ENCODE measurements at places on chromosomes 13 and 19. TPM values are rescaled to one million over a fixed set of nuclear protein-coding genes. Genes with fewer than 3 reads are reported as not detected.

The CARS2 gene
- total RNA-seq = 32.3 TPM

The CCDC70 gene
- total RNA-seq = not detected

The PSMD8 gene
- total RNA-seq = 134 TPM

The CGB5 gene
- not detected for total RNA-seq

The CLDND2 gene
- total RNA-seq = not detected

- peaks cover 13% of the 10 kb centered on the region for H3K27me3 ChIP-seq
- DNase-seq = no peak
- H3K4me3 ChIP-seq = no peak overlapping the region
- peaks cover 9% of the 10 kb centered on the region for H3K4me1 ChIP-seq
Observed at GRCh38 chr13:110312339-110313031, 5.4 kb downstream of the COL4A2 start.

DNA sequence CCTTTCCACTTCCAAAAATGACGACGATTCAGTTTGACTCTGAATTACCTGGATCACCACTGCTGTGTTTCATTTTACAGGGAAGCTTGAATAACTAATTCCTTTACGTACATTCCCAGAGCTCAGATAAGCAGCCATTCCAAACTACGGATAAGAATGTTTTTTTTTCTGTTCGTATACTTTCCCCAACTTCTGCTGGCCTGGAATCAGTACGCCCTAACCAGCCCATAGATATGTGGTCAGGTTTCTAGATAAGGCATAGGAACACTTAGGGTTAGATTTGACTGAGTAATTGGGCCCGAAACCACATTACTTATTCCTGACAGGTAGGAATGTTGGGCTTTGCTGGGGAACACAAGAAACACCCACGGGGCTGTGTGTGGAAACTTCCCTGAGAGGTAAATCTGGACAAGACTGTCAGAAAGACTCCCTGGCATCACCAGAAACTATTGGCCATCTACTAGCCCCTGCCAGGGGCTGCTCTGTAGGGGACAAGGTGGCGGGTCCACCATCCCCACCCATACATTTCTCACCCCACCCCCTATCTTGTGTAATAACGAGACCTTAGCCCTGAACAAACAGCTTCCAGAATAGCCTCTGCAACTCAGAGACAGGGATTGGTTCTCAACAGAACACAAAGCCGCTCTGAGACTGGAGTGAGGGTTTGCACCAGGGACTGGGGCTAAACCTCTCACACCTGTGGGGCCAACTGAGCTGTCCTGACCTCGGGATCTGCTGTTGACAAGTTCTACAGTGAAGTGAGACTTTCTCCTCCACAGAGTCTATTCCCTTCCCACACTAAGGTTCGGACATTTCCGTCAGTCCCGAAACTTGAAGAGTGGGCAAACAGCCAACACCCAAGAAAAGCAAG, 15.6 kb downstream of the RHPN2 start:
- DNase-seq = no peak
- H3K36me3 ChIP-seq = no peaks in the 10 kb centered on the region
- no peaks in the 10 kb centered on the region for H3K27me3 ChIP-seq
- no peak overlapping the region for H3K27ac ChIP-seq
- H3K4me3 ChIP-seq = no peak overlapping the region
- H3K4me1 ChIP-seq = peaks cover 11% of the 10 kb centered on the region

- H3K36me3 ChIP-seq = peaks cover 64% of the 10 kb centered on the region
- no peak overlapping the region for H3K4me3 ChIP-seq
- no peak overlapping the region for H3K27ac ChIP-seq
- no peaks in the 10 kb centered on the region for H3K4me1 ChIP-seq
Observed at GRCh38 chr13:114263578-114263977, 17.8 kb upstream of the UPF3A start.

GRCh38 chr13:46641274-46642081, 88.5 kb downstream of the LRCH1 start:
- peaks cover 32% of the 10 kb centered on the region for H3K4me1 ChIP-seq
- DNase-seq = no peak
- H3K27me3 ChIP-seq = no peaks in the 10 kb centered on the region
- no peaks in the 10 kb centered on the region for H3K36me3 ChIP-seq

All from liver (tissue), 10 donors.